Frontal cortex (tissue), 4 donors: ENCODE measurements at places on chromosomes 4 and X.

DNA sequence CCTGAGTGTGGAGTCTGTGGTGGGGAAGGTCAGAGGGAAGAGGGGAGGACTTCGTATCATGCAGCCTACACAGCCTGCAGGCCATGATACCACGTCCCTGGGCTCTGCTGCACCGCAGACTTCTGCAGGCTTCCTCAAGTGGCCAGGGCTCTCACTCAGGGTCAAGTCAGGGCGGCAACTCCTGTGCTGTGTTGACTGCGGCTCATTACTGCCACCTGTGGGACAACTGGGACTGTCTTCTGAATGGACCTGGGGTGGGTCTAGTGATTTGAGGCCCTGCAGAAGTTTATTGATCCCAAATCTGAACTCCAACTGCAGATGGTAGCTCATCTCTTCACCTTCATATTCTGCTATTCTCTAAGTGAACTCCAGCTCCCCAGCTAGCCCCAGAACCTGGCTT lies 167.1 kb downstream of the NSUN7 start:
- no peak for DNase-seq

- DNase-seq = no peak
Observed at GRCh38 chrX:122445466-122445865, 738.6 kb upstream of the GRIA3 start.

- DNase-seq = no peak
Observed at GRCh38 chrX:42465821-42466220, 312.1 kb downstream of the PPP1R2C start.

DNA sequence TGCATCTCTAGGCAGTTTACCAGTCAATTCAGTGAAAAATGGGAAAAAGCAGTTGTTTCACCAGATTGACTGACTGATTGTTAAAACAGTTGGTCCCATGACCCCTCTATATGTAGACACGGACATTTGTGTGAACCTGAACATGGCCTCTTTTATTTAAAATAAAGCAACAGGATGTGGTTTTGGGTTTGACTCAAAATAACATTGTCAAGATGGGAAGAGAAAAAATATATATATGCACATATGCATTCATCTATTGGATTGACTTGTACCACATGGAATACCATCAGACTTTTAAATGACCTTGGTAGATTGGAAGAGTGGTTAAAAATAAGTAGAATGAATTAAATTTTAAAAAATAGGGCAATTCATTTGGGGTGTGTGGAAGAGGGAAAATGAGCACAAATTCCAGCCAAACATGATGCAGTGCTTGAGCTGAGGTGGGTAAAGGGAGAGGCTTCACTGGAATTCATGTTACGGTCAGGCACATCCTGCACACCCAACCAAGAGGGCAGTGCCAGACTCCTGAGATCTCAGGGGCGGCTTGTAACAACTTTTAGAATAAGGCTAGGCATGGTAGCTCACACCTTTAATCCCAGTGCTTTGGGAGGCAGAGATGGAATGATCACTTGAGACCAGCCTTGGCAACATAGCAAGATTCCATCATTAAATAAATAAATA lies 560.7 kb upstream of the TENM3 start:
- no peak for DNase-seq
